ENCODE measurements at places on chromosomes 7 and 10.

GRCh38 chr10:125878957-125879835 is 1.9 kb downstream of the DHX32 start:
- no peak for DNase-seq

- DNase-seq, result peak; percentile 52
Measured at GRCh38 chr10:87850742-87851205, 12.6 kb downstream of the KLLN start.

DNA sequence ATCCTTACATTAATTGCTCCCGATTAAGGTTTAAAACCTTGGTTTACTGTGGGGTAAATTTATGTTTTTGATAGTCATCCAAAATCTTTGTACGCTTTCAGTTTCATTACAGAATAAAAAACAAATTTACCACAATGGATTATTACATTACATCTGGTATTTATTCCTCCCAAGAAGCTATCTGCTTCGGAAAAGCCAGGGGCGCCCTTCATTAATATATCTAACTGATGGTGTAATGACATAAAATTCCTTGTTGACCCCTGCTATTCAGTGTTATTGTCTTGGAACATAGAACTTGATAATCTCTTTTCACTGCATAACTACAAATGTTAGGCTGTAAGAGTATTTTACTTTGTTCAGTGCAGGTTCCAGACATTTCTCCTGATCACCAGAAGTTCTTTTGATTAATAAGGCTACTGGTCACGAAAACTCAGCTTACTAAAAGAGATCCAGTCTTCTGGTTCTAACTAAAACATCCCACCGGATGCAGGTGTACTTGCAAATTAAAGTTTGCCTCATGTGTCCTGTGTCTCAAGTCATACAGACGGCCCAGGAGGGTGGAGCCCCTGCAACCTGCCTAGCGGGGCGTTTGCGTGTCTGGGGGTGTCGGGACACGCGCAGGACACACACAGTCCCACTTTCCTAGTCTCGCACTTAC is 581 bp upstream of the GLCCI1 start:
- DNase-seq, result no peak

GRCh38 chr10:111083222-111084095 is 6.6 kb downstream of the ADRA2A start:
- DNase-seq, result no peak

GRCh38 chr10:48213047-48213446 is 61.4 kb downstream of the FRMPD2 start:
- DNase-seq, result no peak

GRCh38 chr10:6643962-6644361 is 63.9 kb upstream of the PRKCQ start:
- no peak for DNase-seq

DNA sequence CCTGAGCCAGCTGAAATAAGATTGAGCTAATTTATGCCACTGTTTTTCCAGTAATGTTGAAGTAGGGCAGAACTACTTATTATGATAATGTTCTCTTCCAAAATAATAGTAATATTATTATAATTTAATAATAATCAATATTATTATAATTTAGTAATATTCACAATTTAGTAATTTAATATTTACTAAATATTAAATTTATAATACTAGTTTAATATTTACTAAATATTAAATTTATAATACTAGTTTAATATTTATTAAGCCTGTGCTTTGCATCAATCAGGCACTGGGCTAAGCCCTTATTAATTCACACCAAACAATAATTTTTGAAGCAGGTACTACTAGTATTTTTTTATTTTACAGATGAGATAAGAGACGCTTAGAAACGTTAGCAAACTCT is 170.1 kb downstream of the BBS9 start:
- no peak for DNase-seq

- no peak for DNase-seq
Measured at GRCh38 chr7:72435925-72436480, 23.9 kb upstream of the CALN1 start.

DNA sequence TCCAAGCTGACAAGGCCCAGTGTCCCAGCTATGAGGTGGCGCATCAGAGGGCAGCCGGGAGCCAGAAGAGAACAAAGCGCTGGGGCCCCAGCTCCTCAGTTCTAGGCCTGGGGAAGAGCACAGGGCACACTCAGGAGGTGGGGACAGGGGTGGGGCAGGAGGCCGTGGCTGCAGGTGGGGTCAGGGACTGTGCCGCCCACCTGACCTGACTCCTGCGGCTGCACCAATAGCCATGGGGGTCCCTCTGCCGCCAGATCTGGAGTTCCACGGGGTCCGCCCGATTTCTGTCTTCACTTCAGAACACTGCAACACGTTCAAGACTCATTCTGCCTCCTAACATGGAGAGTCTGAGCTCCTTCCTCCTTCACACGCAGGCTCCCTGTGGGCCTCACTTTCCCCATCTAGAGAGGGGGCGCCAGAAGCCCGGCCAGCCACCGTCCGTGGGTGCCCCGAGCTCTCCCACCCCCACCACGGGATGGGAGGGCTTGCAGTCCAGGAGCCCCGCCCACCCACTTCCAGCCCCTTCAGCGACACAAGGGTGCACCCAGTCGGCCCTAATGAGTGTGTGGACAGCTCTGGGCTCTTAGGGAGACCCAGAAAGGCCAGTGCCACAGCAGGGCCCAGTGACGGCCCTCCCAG is 278.3 kb downstream of the MAD1L1 start:
- DNase-seq, result no peak

GRCh38 chr7:92584953-92585352 is 5.2 kb downstream of the FAM133B start:
- DNase-seq, result no peak

DNA sequence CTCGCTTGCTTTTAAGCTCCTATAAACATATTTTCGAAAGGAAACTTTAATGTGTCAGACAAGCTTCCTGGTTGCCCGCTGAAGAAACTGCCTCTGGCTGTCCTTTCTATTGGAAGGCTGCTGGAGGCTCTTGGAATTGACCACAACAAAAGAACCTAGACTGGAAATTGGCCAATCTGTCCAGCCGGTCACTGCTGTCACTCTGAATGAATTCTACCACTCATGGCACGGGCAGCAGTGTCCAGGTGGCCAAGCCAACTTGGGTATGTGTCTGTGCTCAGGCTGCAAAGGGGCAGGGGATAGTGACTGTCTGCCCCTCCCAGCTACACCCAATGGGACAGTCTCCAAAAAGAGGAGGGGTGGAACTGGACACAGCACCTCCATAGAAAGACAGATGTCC is 57.6 kb downstream of the CDH23 start:
- DNase-seq, result no peak

- no peak for DNase-seq
Measured at GRCh38 chr10:88545359-88545758, 37.8 kb downstream of the RNLS start.

GRCh38 chr7:23136216-23136615 is 30.6 kb downstream of the KLHL7 start:
- DNase-seq, result no peak

GRCh38 chr10:129710510-129710847 is 243.4 kb downstream of the MGMT start:
- DNase-seq, result no peak

GRCh38 chr10:102753718-102754117 is 10.0 kb downstream of the WBP1L start:
- no peak for DNase-seq

- no peak for DNase-seq
Measured at GRCh38 chr10:13716081-13717071, 129.6 kb downstream of the PRPF18 start.

DNA sequence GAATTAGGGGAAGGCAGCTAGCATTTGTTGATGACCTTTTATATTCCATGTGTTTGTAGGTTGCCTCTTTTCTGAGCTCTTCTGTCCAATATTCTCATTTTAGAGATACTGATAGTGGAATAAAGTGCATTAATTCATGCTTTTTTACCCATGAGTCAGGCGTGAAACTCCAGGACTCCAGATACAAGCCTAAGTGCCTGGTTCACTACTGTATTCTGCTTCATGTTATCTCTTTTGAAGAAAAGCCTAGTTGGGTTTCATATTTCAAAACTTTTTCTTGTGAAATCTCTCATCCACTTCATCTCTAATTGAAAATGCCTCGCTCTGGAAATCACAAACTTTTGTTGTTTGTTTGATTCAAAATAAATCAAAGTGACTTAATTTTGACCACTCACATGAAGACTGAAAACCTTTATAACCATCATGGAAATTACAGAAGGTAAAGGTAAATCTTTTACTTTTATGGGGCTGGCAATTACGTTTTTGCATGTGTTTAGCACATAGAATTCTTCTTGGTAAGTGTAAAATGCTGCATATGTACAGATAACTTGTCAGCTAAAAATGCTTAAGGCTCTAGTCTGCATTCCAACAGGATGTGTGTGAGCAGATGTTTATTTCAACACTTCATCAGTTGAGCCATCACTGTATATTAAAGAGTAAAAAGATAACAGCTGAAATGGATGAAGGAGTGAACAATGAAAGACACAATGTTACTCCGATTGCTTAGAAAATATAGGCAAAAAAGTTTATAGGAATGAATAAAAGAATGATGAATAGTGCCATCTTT is 961.8 kb upstream of the CELF2 start:
- no peak for DNase-seq

DNA sequence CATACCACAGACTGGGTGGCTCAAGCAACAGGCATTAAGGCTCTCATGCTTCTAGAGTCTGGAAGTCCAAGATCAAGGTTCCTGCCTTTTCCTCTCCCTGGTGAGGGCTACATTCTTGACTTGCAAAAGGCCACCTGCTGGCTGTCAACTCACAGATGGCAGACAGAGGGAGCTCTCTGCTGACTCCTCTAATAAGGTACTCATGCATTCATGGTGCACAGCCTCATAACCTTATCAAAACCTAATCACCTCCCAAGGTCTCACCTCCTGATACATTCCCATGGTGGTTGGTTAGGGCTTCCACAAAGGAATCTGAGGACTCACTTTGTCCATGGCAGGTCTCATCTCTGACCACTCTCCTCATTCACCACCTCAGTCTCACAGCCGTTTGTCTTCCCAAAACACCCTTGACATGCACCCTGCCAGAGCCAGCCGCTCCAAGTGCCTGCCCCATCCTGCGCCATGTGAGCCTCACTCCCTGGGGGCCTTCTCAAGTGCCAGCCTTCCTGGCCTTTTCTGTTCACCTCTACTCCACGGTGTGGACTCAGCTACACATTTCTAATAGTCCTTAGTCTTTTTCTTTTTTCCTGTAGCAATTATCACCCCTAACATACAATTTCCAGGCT is 400.3 kb upstream of the ADARB2 start:
- no peak for DNase-seq

DNA sequence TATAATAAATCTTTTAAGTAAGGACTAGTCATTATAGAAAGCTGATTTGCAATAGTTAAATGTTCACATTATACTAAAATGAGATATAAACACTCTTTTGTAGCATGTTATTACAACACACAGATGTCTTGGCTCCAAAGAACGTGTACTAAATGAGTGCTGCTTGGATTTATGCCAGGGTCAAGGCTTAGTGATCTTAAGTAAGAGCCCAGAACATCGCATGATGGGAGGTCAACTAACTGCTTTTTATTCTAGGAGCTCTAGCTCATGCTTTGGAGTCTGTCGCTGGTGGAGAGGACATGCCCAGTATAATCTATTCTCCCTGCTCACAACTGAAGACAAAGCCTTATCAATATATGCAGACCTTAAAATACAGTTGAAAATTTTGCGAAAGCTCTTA is 315.1 kb downstream of the BBS9 start:
- DNase-seq, result no peak

DNA sequence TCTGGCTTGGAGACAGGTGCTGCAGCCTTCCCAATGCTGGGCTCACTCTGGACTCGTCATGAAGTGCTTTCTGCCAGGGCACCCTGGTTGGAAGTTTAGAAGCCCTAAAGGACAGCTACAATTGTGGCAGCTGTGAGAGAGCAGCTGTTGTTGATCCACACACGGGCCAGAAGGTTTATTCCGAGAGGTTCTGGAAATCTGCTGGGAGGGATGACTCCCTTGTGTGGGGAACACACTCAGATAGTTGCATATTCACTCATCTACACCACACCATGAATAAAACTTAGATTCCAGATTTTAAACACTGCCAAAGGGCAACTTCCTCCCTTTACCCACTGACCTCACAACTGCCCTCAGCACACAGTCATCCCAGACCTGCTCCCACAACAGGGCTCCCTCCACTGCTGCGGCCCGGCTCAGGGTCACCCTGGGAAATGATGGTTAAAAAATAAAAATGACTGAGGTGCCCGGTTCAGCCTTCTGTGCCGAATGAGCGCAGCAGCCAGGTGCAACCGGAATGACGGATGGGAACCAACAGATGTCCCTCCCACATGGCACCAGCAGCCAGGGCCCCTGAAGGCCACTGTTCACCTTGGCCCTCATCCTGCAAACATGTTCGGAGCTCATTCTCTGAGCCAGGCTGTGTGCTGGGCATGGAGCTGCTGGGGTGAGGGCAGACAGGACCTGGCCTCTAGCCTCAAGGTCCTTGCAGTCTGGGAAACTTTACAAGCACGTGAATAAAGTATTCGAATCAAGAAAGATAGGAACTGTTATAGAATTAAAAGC is 40.2 kb downstream of the ASB13 start:
- no peak for DNase-seq

DNA sequence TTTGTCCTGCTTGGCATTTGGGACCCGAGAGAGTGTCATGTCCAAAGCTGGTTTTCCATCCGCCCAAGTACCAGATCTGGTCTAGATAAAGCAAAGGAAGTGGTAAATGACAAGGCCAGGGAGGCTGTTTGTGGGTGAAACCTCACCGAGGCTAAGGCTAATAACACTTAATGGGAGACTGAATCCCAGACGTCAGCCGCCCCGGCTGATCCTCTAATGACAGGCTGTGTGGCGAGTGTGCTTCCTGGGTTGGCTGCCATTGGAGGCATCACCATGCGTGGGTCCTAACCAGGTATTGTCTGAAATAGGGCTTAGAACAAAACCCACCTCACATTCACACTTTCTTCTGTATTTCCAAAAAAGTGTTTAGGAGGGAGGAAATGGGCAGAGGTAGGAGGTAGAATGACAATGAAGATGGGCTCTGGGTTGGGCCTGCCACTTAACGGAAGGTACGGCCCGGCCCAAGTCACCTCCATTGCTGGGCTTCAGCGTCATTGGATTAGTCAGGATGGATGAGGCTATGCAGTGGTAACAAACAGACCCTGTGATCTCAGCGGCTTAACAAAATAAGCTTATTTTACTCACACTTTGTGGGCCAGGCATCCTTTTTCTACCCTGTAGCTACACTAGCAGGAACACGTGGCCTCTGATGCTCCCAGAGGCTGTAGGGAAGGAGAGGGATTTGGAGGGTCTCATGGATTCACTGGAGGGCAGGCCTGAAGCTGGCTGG is 59.7 kb downstream of the PROSER2 start:
- no peak for DNase-seq

DNA sequence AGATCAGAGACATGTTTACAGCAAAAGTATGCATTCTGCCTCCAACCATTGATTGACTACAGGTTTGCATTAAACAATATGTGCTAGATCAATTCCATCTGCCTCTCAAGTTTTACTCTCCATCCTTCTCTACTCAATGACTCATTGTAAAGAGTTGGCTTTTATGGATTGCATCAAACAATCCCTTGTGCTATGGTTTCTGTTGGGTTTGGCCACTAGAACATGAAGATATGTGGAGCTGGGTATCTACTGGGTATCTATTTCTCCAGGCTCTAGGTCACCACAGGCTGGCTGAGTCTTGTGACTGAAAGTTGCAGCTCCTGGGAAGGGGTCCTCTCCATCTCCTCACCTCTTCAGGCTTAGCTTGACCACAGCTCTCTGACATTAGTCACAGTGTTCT is 204.7 kb downstream of the DGKI start:
- no peak for DNase-seq
